ENCODE measurements at places on chromosomes 5 and 9.

DNA sequence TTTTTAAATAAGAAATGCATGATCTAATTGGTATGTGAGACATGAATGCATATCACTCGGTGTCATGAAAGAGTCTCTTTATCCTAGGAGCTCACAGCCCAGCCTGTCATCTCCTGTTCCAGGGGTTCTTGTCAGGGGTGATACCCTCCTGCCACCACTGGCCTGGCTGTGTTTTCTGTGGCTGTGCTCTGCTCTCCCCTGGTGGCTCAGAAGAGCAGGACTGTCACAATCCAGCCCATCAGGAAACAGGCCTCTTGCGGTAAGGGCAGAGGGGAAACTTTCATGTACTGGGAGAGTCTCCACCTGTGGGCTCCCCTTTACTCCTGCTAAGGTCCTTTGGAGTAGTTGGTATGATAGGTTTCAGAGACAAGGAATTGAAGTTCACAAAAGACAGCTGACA is 240.2 kb upstream of the GLRA1 start:
- no peak for DNase-seq

GRCh38 chr5:41094871-41095270 is 23.7 kb upstream of the MROH2B start:
- DNase-seq: no peak

- no peak for DNase-seq
Measured at GRCh38 chr5:65672796-65673195, 48.0 kb downstream of the SHLD3 start.

DNA sequence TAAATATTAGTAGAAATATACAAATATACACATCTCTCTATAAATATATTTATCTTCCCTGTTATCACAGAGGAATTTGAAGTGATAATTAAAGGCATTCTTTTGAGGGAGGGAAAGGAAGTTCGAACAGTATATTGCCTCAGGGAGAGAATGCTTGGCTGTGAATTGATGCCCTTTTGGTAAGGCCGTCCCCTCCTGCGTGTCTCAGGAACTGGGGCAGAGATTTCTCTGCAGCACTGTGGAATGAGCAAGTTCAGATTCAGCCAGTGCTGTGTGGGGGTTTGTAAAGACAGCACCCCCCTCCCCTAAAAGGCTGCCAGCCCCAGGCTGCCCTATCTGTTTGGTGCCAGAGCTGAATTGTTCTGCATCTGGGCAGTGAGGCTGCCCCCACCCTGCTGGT is 42.0 kb downstream of the UBE2QL1 start:
- DNase-seq: no peak

GRCh38 chr5:116378007-116378776 is 196.4 kb downstream of the SEMA6A start:
- no peak for DNase-seq

DNA sequence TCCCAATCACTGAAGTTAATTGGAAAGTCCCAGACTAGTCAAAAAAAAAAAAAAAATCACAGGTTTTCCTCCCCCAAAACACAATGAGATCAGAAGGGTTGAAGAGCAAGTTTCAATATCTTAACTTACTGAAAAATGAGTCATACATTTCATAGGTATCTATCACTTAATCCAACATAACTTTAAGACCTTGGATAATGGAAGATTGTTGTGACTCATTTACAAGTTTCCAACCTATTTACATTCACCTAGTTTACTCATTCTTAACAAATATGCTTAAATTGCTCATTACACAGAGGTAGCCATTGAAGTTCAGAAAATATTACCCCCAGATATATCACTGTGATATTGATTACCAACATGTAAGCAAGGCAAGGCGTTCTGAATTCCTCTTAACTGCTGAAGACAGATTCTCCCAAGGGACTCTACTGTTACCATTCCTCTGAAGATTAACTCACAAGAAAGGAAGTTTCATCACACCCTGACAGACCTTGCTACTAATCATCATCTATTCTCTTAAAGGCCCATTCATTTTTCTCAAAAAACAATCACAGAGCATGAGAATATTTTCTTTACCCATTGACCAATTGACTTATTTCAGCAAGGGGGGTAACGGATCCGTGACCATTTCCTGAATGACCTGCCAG is 563.8 kb downstream of the TLE1 start:
- DNase-seq: no peak

- no peak for DNase-seq
Measured at GRCh38 chr5:5615569-5615968, 193.1 kb downstream of the ICE1 start.

DNA sequence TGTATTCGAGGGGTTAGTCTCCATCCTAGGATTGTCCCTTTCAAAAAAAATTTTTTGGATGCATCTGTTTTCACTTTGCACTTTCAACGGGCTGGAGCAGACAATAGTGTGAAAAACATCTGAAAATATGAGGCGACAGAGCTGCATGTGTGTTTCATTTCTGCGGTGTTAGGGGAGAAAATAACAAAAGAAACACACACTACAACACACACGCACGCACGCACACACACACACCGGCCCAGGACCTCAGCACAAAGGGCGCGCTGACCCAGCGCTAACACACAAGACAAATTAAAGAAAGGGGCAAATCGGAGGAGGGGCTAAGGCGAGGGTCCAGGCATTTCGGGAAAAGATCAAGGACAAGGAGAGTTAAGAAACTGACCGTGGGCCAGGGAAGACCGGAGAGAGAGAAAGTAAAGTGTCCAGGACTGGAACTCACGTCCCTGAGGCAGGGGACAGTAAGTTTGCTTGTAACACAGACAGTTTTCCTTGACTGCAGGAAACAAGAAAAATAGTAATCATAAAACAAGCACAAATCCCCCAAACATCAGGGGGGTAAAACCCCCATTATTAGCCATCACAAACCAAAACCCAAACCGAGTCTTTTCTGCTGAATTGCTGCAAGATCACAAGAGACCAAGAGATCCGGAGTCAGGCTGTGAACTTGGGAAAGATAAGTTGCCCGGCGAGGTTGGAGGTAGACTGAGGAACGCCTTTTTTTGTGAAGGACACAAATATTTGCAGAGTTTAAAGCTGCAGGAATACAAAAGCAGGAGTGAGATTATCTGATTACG is 302.1 kb downstream of the PARP8 start:
- no peak for DNase-seq

DNA sequence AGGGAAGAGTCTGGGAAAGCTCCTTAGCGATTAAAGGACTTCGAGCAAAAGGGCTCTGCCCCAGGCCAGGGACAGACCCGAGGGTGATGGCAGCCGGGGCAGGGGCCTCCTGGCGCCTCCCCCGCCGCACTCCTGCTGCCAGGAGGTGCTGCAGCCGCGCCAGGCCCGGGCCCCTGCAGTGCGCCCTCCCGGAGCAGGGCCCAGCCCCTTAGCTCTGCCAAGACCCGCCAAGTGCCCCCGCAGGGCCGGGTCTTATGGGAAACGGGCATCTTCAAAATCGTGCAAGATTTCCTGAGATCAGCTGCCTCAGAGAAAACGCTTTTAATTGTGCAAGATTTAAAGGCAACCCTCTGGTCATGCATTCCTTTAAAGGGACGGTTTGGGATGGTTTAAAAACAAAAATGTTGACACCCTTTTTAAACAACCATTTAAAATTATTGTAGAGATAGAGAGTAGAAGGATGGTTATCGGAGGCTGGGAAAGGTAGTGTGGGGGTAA is 52.4 kb downstream of the CDC14B start:
- no peak for DNase-seq
